ENCODE measurements at places on chromosomes 7 and 10. TPM values are rescaled to one million over a fixed set of nuclear protein-coding genes. Genes with fewer than 3 reads are reported as not detected.

MMD2 gene
- polyA plus RNA-seq, result not detected

INSYN2A gene
- polyA plus RNA-seq, result 2.5 TPM

DNA sequence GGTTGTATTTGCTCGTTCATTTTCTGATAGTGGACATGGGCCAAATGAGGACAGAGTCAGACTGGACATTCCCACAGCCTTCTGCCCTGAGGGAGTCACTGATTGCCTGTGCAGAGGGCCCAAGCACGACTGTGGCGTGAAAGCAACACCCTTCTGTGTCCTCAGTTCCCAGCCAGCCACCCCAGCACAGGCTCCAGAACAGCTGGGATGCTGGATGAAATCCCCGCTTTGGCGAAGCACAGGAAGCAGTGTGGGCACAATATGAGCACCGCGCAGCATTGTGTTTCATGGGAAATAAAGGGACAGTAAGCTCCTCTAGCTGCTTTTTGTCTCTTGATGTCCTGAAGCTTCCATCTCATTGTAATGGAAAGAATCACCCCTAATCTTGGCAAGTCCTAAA is 20.5 kb downstream of the TRIL start:
- no peak for DNase-seq

DNA sequence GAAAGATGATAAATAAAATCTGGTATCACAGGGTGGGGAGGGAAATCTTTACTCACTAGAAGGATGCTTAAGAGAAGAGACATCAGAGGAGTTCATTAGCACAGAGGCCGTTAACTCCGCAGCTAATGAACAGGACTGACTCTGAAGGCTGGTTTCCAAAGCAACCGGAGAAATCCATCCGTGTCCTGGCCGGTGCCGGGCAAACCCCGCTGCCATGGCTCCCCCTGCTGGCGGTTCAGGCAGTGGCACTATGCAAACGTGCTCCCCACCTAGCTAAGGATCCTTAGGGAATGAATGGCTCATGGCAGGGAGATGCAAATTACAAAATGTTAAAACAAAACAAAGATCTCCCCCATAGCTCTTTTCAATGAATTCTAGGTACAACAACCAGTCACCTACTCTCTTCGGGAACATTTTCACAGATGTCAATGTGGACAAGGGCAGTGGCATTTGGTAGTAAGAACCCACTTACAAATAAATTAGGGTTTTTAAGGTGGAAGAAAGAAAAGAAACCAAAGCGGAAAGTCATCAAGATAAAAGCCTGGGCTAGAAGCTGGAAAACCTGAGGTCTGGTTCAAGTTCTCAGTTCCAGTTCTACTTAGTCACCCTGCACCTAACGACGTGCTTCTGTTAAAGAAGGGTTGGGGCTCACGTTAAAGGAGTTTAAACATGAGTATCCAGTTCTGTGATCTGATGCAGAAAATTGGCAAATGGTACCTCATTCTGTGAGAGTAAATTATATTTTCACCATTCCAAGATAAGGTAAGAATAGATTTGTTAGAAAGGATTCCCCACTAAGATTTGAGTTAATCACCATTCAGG is 138.2 kb downstream of the SVIL start:
- DNase-seq, result peak; percentile 53

DNA sequence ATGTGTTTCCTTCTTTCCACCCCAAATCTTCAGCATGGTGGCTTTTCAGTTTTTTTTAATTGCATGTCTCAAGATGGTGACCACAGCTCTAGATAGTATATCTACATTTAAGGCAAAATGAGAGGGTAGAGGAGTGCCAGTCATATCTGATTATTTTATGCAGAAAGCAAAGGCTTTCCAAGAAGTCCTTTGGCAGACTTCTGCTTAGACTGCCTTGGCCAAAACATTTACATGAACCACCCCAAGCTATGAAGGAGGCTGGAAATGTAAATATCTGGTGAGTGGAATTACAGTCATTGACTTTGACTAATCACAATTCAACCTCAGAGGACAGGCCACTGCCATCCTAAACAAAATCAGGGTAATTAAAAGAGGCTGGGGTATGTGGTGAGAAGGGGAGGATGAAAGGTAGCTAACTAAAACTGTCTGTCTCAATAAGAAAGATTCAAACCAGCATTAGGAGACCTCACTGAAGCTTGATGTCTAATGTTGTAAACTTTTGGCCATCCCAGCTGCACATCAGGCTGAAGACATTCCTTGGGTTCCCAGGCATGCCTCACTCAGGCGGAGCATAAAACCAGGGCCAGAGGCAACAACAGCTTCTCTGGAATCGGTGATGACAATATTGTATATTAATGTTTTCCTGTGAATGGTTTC is 53.4 kb downstream of the PPP1R3C start:
- no peak for DNase-seq

GRCh38 chr10:3071405-3072198 is 4.3 kb downstream of the PFKP start:
- no peak for DNase-seq

KBTBD2 gene
- polyA plus RNA-seq, result 62.8 TPM

DNA sequence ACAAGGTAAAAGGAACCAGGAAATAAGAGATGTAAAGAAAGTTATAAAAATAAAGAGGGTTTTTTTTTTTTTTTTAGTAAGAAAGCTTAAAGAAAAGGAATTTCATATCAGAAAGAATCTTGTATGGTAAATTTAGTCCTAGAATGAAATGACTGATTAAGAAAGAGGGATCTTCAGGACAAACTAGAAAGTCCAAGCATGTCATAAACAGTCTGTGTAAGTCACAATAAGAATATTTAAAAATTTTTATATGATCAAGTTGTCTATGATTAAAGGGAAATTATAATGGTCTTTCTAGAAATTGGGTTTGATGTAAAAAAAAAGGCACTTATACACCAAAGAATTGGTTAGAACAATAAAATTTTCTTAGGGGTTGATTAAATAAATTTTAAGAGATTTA is 289.5 kb downstream of the XPNPEP1 start:
- DNase-seq, result no peak

TMEM139 gene
- polyA plus RNA-seq, result 8.1 TPM

- DNase-seq, result no peak
These were observed 253.7 kb downstream of the ANKRD7 start for GRCh38 chr7:118478236-118478635.

GRCh38 chr10:22243321-22243720 is 25.5 kb upstream of the EBLN1 start:
- DNase-seq, result no peak

GRCh38 chr10:110010486-110011378 is 2.9 kb downstream of the ADD3 start:
- no peak for DNase-seq

DDX50 gene
- 58.0 TPM for polyA plus RNA-seq

GRCh38 chr10:123389520-123389919 is 235.3 kb downstream of the BUB3 start:
- DNase-seq, result no peak

DNA sequence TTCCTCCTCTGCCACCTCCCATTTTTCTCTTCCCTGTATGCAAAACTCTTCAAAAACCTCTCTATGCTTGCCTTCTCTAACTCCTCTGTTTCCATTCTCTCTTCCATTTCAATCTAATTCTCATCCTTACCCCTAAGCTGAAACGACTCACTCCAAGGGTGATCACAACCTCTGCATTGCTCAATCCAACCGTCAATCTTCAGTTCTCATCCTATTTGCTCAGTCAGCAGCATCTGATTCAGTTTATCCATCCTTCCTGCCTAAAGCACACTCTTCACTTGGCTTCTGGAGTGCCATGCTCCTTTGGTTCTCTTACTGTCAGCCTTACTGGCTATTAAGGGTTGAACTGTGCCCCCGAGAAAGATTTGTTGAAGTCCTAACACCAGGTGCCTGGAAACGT is 163.5 kb upstream of the NEBL start:
- DNase-seq, result no peak

DNA sequence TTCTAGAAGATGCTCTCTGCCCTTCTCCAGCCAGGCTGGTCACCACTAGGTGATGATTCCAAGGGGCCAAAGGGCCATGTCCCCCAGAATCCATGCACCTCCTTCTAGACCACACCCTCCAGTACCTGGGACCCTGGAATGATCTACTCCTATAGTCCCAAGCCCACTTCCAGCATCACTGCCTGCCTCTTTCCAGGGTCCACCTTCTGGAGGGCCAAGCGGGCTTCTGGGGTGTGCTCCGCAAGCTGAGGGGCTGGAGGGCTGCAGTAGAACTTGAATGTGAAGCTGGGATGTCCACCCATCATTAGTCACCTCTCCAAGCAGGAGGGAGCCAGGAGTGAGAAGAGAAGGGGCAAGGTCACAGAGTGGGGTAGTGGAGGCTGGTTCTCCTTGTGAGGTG is 234.4 kb upstream of the MYO3A start:
- DNase-seq, result no peak

GCC1 gene
- 12.3 TPM for polyA plus RNA-seq

IGFBP3 gene
- polyA plus RNA-seq, result 37.6 TPM

LIPN gene
- polyA plus RNA-seq, result not detected

GPR22 gene
- polyA plus RNA-seq, result not detected

GRCh38 chr7:20532890-20533289 is 82.6 kb upstream of the ABCB5 start:
- no peak for DNase-seq

KCNH2 gene
- polyA plus RNA-seq, result 4.8 TPM

BTAF1 gene
- polyA plus RNA-seq, result 56.3 TPM

ZNF273 gene
- 13.4 TPM for polyA plus RNA-seq

GRCh38 chr10:24944512-24945255 is 7.7 kb downstream of the PRTFDC1 start:
- no peak for DNase-seq

PTF1A gene
- polyA plus RNA-seq, result not detected
